ENCODE measurements at places on chromosomes 6 and 20.
A peak's percentile ranks its signal among the peaks of the same experiment; 100 is the strongest.

- DNase-seq = no peak
- no peaks in the 10 kb centered on the region for H3K27me3 ChIP-seq
- no peak overlapping the region for H3K27ac ChIP-seq
- no peaks in the 10 kb centered on the region for H3K4me1 ChIP-seq
- no peak overlapping the region for H3K4me3 ChIP-seq
Measured at GRCh38 chr6:132651062-132651461, 7.9 kb downstream of the TAAR1 start.

DNA sequence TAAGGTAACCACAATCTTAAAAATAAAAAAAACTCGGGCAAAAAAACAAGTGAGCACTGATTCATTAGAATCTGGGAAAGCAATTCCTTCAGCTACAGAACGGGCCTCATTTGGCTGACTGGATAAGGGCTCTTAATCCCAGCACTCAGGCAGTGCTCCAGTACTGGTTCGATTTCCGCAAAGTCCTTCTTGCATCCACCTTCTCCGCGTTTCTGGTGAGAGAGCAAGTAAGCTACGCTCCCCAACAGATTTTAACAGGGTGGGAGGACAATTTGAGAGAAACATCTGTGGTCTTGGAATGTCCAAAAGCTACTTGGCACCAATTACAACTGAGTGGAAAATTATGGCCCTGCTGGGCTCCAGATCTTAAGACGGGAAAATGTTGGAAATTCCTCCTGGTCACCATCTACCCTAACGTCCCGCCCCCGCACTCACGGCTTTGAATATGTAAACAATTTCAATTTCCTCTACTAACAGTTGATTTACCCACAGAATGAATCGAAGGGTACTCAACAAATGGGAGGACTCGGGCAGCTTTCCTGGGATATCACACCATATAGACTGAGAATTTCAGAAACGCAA lies 18.1 kb upstream of the ZSCAN9 start:
- H3K36me3 ChIP-seq = no peaks in the 10 kb centered on the region
- DNase-seq = no peak
- no peak overlapping the region for H3K4me3 ChIP-seq
- H3K4me1 ChIP-seq = no peaks in the 10 kb centered on the region
- H3K27ac ChIP-seq = no peak overlapping the region

- no peak overlapping the region for H3K27ac ChIP-seq
- no peak for DNase-seq
- H3K27me3 ChIP-seq = no peaks in the 10 kb centered on the region
- H3K4me3 ChIP-seq = no peak overlapping the region
- H3K4me1 ChIP-seq = peaks cover 4% of the 10 kb centered on the region
Measured at GRCh38 chr6:162852192-162852591, 124.4 kb downstream of the PACRG start.

- H3K27me3 ChIP-seq = no peaks in the 10 kb centered on the region
- H3K4me1 ChIP-seq = no peaks in the 10 kb centered on the region
- no peak for DNase-seq
Measured at GRCh38 chr6:156031516-156031915, 575.9 kb upstream of the NOX3 start.

- H3K27ac ChIP-seq = peak overlapping the region; percentile 15
- H3K27me3 ChIP-seq = no peaks in the 10 kb centered on the region
- peaks cover 12% of the 10 kb centered on the region for H3K4me1 ChIP-seq
- no peak overlapping the region for H3K4me3 ChIP-seq
Measured at GRCh38 chr6:30752157-30752927, 8.0 kb upstream of the IER3 start.

GRCh38 chr6:148943451-148943850 lies 196.6 kb downstream of the UST start:
- no peak overlapping the region for H3K4me3 ChIP-seq
- H3K27ac ChIP-seq = no peak overlapping the region
- H3K4me1 ChIP-seq = peaks cover 2% of the 10 kb centered on the region
- no peaks in the 10 kb centered on the region for H3K27me3 ChIP-seq
- DNase-seq = no peak

GRCh38 chr6:168385858-168386735 lies 54.9 kb upstream of the SMOC2 start:
- no peak overlapping the region for H3K4me3 ChIP-seq
- no peak for DNase-seq
- H3K4me1 ChIP-seq = peaks cover 5% of the 10 kb centered on the region
- H3K36me3 ChIP-seq = no peaks in the 10 kb centered on the region
- H3K27ac ChIP-seq = no peak overlapping the region

DNA sequence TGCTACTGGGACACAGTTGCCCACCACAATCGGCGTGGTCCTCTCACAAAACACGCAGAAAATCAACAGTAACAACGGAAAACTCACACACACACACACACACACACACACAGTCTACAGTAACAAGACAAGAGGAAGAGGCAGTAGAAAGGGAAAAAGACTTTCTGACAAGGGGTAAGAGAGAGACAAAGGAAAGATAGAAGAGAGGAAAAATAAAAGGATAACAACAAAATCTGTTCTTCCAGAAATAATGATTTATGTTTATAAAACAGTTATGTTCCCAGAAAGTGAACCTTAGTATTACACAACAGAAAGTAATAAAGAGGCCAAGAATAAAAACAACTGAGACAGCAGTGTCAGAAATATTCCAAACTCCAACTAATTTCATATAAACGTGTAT lies 2.9 kb downstream of the RANBP9 start:
- H3K4me3 ChIP-seq = peak overlapping the region; percentile 81
- peak overlapping the region; percentile 91 for H3K27ac ChIP-seq
- no peaks in the 10 kb centered on the region for H3K36me3 ChIP-seq
- H3K4me1 ChIP-seq = no peaks in the 10 kb centered on the region
- no peaks in the 10 kb centered on the region for H3K27me3 ChIP-seq

DNA sequence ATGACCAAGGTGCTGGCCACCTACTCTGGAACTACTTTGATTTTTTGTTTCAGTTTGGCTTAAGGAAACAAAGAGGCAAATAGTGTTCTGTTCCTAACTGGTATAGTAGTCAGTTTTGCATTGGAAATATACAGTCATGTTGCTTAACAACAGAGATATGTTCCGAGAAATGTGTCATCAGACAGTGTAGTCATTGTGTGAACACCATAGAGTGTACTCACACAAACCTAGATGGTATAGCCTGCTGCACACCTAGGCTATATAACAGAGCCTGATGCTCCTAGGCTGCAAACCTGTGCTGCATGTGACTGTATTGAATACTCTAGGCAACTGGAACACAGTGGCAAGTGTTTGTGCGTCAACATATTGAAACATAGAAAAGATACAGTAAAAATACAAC lies 80.4 kb downstream of the ARID1B start:
- no peak overlapping the region for H3K27ac ChIP-seq
- H3K4me1 ChIP-seq = no peaks in the 10 kb centered on the region
- no peak overlapping the region for H3K4me3 ChIP-seq
- H3K27me3 ChIP-seq = no peaks in the 10 kb centered on the region
- H3K36me3 ChIP-seq = no peaks in the 10 kb centered on the region
- DNase-seq = no peak

DNA sequence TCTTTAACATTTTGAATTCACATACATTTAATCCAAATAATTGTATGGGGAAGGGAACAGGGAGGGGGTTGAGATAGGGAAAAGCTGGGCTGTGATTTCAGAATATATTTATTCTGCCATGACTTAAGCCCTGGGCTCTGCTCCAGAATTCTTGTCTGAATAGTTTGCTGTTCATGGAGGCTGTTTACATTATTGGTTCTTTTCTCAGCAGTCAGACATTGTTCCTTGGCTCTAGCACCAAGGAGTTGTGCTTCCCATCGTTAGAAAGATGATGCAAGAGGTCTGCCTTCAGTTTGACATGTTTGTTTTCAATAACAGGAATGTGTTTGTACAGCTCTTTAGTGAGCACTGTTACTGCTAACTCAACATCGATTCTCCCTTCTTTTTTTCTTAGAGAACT lies 198.8 kb upstream of the CDYL start:
- no peak overlapping the region for H3K27ac ChIP-seq
- no peaks in the 10 kb centered on the region for H3K27me3 ChIP-seq
- H3K36me3 ChIP-seq = no peaks in the 10 kb centered on the region

- peaks cover 6% of the 10 kb centered on the region for H3K4me1 ChIP-seq
- no peak overlapping the region for H3K27ac ChIP-seq
- no peak overlapping the region for H3K4me3 ChIP-seq
- peaks cover 21% of the 10 kb centered on the region for H3K36me3 ChIP-seq
- no peak for DNase-seq
Measured at GRCh38 chr6:13299918-13300317, 28.4 kb downstream of the TBC1D7 start.
